ENCODE measurements at places on chromosomes 1 and 21. TPM values are rescaled to one million over a fixed set of nuclear protein-coding genes. Genes with fewer than 3 reads are reported as not detected.

Gene LMX1A
- total RNA-seq, result not detected

Gene PRDM16
- not detected for total RNA-seq

Gene DCST1
- total RNA-seq, result not detected

Gene C1orf185
- total RNA-seq, result not detected

Gene KPRP
- 0.04 TPM for total RNA-seq

Gene MAP1LC3C
- total RNA-seq, result not detected

Gene PCBP3
- total RNA-seq, result 0.23 TPM

Gene DPH2
- 15.0 TPM for total RNA-seq

Gene INAVA
- total RNA-seq, result 63.9 TPM

Gene RNU1-3
- under 0.01 TPM for total RNA-seq

Gene RSPH1
- total RNA-seq, result not detected

Gene TMED5
- total RNA-seq, result 47.6 TPM

Gene CA6
- total RNA-seq, result not detected

Gene RBBP4
- 85.1 TPM for total RNA-seq

Gene SERINC2
- 362 TPM for total RNA-seq

Gene CYP4A22
- not detected for total RNA-seq

Gene AK5
- total RNA-seq, result 0.86 TPM

Gene WDR64
- not detected for total RNA-seq

Gene B3GALT5
- not detected for total RNA-seq

Gene TFF1
- total RNA-seq, result not detected

Gene UTS2
- not detected for total RNA-seq

Gene TFAP2E
- total RNA-seq, result 0.57 TPM

Gene HYI
- total RNA-seq, result 97.3 TPM

Gene GRHL3
- total RNA-seq, result 3.0 TPM

Gene KRTAP10-2
- total RNA-seq, result not detected

Gene ADCY10
- 0.15 TPM for total RNA-seq

Gene EVA1B
- total RNA-seq, result 36.5 TPM

Gene TRPM2
- not detected for total RNA-seq

Gene KRTAP10-8
- not detected for total RNA-seq

Gene CELA3A
- not detected for total RNA-seq

Gene GBP6
- 0.61 TPM for total RNA-seq

Gene TFF2
- total RNA-seq, result not detected

Gene MYOM3
- 0.38 TPM for total RNA-seq

Gene LRRC38
- total RNA-seq, result not detected

Gene TRAF3IP3
- 0.11 TPM for total RNA-seq

Gene LGR6
- 0.04 TPM for total RNA-seq

Gene ELAPOR1
- total RNA-seq, result not detected

Gene SSBP3
- total RNA-seq, result 17.5 TPM

Gene SPATA21
- total RNA-seq, result not detected

Gene DRAXIN
- not detected for total RNA-seq

Gene LRRC39
- total RNA-seq, result not detected

Gene MACO1
- 15.0 TPM for total RNA-seq

Gene FCRL5
- total RNA-seq, result not detected

Measured in hair follicular keratinocyte (primary cell).